Stimulated activated CD4-positive, alpha-beta T cell treated with anti-CD3 and anti-CD28 coated beads, Interleukin-12 subunit alpha, Interleukin-12 subunit beta, amount 100 ng/mL, for 4 hours (primary cell): ENCODE measurements at places on chromosomes 11 and 22.
A peak's percentile ranks its signal among the peaks of the same experiment; 100 is the strongest.

DNA sequence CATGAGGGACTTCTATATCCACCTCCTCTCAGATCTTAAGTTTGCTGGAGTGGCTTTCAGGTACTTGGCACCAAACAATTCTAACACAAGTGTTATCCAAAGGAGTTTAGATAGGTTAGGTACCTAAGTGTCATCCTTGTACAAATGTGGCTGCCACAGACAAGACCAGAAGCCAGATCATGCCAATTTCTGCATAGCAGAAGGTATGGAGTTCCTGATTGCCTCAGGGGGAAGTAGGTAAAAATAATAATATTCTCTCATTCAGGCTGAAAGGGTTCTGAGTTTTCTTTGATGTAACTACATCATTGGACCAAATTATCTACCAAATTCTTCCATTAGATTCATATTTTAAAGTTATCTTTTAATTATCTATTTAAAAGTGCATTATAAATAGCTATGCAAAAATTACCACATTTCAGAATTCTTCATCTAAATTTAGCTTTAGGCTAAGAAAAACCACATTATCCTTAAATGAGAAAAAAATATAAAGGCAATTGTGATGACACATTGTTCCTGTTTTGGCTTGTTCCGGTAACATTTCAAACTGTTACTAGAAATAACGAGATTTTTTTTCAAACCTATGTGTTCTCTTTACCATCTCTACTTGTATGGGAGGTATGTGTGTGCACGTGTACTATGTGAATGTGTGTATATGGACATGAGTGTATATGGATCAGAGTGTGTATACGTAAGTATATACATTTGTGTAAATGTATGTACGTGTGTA lies 66.2 kb upstream of the POU2AF2 start:
- no peak for DNase-seq

GRCh38 chr11:23097891-23098290 lies 237.6 kb upstream of the CCDC179 start:
- DNase-seq: no peak

- no peak for DNase-seq
Observed at GRCh38 chr22:37420686-37421467, 6.4 kb downstream of the ELFN2 start.

DNA sequence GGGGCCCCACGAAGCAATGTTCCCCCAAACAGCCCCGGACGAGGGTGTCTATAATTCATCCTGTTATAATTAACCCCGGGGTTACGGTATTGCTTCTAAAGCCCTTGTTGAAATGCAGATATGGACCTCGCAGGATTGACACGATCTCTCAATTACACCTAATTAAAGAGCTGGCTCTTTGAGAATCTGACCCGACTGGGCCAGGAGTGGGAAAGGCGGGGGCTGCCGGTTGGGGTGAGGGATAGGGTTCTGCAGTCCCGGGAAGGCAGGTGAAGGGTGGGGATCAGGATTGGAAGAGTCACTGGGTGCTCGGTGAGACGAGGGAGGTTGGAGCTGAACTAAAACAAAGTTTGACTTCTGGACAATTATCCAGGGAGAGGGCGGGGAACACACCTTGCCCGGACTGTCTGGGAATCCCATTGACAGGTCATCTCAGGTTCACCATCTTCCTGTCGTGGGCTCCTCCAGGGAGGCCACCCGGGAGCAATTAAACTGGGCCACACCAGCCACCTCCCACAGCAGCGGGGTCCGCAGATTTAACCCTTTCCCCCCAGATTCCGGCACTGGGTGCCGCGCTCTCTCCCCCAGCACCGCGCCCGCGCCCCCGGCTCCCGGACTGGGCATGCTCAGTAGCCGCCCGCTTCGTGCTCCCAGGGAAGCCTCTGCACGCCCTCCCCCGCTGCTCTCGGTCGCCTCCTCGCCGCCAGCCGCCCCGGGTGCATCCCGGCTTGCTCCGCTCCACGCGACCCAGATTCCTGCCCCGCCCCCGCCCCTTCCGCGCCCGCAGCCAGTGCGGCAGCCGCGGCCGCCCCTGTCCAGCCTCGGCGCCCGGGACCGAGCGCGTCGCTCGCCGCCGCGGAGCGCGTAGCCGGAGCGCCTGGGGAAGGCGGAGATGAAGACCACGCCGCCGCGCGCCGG lies at the start of gene ELMOD1:
Gene ELMOD1, plus strand, starts transcription at position 688 of the 918 bp plus-strand sequence. CDS start 27,043 bp downstream, outside the sequence.
- DNase-seq: peak; percentile 33

DNA sequence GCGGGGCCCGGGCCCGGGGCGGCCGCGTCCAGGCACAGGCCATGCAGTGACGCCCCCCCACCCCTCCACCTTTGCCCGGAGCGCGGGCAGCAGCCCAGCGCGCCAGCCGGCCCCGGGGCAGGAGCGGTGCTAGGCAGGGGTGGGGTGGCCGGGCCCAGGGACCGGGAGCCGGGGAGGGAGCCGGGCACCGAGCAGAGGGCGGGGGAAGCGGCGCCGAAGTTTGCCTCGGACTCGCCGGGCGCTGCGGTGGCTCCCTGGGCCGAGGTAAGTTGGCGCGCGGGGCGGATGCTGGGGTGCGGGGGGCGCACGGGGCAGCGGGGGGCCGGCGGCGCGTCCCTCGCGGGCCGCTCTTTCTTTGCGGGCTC lies 332 bp downstream of the TEAD1 start:
- no peak for DNase-seq

GRCh38 chr11:32105871-32106560 lies 15.1 kb downstream of the RCN1 start:
- no peak for DNase-seq

DNA sequence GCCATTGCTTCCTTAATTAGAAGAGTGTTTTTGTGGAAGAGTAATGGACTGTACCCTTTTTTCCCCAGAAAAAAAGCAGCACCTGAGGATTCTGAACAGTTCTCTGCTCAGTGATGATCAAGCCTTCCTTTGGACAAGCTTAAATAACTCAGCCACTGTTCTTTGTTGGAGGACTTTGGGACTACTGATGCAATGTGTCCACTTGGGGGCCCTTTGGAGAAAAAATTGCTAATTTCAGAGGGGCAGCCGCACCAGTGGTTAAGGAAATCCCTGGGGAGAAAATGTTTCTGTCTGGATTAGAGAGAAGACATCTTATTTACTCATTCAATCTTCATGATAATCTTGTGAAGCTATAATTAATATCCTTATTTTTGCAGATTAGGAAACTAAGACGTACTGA lies 5.3 kb upstream of the KMT2A start:
- no peak for DNase-seq

GRCh38 chr11:44611687-44612434 lies 46.4 kb downstream of the CD82 start:
- DNase-seq: peak; percentile 58

GRCh38 chr11:70510571-70510970 lies 112.2 kb downstream of the CTTN start:
- no peak for DNase-seq

DNA sequence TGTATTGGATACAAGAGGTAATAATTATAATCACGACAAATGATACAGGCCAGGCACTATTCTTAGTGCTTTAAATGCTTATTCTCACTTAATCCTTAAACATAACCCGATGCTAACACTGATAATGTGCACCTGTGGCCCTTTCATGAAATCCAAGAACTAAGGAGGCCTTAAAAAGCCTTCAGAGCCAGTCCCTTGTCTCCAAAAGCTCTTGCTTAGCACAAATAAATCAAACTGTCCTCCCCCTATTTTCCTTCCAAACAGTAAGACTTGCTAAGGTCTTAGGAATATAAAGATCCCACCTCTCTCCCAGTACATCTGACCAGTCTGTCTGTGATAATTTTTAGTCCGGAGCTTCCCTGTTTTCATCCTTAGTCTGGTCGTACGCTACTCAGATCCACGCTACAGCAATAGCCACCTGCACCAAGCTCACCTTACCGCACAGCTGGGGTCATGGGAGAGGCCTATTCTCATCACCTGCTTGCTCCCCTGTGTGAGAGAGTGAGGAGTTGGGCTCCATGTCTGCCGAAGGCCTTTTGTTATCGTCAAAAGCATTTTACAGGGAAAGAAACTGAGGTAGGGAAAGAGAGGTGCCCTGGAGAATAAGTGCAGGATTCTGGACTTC lies 16.9 kb downstream of the FXYD6 start:
- no peak for DNase-seq

DNA sequence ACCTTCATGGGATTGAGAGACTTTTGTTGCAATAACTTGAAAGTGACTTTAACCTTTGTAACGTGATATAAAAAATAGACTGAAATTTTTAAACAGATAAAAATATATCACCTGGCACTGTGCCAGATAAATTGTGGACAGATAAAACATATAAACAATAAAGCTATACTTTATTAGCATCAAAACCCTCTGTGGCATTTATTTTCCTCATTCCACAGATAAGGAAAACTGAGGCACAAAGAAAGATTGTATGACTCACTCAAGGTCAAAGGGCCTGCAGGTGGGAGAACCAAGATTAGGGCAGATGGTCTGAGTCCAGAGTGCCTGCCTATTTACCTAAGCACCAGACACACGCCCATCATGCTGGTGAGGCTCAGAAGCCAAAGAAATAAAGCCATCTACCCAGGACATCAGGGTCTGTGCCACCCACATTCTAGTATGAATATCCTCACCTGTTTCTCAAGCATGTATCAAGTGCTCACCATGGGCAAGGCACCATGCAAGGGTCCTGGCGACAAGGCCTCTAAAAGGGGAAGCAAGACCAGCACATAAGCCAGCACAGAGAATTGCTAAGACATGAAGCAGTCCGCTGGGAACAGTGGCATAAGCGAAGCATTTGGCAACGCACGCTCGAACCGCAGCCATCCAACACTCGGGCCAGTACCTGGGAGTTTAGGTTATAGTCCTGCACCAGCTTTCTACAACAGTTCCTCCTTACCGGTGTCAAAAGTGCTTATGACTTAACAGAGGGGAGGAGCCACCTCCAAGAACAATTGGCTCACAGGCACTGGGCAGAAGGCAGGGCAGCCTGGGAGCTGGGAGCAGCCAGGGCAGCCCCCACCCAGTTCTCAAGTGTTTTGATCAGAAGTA lies 17.6 kb downstream of the MYH9 start:
- DNase-seq: no peak

DNA sequence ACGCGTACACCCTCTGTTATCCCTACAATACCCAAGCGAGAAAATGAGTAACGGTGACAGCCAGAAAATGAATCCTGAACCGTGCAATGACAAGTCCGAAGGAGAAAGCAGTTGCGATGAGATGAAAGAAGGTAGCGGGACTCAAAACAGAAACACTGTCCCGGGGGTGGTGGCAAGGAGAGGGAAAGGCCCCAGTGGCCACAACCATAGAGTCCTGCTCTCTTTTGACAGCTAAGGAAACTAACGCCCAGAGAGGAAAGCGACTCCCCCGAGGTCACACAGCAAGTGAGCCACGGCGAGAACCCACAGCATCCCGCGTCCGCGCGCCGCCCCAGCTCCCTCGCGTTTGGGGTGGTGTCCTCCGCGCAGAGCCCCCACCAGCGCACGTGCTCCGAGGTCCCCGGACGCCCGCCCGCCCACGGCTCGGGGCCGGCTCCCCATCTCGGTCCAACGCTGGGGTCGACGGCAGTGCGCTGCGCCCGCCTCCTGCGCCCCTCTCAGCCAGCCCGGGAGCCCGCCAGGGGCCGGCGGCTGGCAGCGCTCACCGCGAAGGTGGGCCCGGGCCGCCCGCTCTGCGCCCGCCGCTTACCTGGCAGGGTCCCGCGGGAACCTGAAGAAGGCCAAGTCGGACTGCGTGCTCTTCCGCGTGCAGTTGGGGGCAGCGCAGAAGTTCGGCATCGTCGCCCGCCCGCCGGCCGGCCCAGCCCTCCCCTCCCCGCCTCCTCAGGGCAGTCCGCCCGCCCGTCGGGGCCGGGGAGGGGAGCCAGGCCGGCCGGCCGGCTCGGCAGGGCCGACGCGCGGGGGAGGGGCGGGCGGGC lies 564 bp downstream of the THAP12 start:
- peak; percentile 54 for DNase-seq
